ENCODE measurements at places on chromosomes 12 and 14.

DNA sequence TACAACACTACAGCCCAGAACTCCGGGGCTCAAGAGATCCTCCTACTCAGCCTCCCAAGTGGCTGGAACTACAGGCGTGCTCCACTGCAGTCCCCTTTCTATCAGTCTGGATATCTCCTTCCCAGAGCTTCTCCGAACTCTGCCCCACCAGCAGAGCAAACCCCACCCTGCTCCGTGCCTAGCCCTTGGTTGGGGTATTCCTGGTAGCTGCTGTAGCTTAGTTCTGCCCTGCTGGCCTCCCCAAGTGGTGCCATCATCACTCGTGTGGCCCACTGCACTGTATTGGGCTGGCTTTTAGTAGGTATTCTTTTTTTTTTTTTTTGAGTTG lies 9.5 kb downstream of the HSP90AA1 start:
- no peak for DNase-seq

GRCh38 chr14:30796707-30797106 lies 77.7 kb upstream of the COCH start:
- DNase-seq, result no peak

DNA sequence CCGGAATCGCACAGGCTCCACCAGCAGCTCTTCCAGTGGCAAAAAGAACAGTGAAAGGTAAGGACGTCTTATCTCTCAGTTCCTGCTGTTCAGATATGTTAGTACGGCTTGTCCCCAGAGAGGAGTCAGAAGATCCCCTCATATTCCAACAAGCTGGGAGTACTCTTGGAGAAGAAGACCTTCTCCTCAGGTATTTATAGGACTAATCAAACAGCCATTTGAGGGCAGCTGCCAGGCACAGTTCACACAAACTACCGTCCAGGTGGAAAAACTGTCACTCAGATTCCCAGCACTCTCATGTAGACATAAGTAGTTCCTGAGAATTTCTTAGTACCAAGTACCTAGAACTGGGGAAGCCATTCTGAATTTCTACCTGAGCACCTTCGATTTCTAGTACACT lies 85.3 kb downstream of the EML1 start:
- DNase-seq, result no peak

DNA sequence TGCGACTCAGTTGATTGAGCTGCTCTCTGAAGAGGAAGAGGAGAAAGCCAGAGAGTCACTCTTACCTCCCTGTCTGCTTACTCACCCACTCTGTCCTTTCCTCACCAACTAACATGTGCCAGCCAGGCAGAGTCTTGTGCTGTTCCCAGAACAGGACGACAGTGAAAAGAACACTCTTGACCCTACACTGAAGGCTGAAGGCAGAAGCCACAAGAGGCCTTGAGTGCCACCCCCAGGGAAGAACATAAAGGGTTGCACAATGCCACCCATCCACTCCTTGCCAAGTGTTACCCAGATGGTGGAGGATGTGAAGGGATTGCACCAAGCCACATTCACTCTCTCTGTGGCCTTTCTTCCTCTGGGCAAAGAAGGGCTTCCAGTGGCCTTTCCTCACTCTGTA lies 12.8 kb downstream of the ABHD4 start:
- no peak for DNase-seq

DNA sequence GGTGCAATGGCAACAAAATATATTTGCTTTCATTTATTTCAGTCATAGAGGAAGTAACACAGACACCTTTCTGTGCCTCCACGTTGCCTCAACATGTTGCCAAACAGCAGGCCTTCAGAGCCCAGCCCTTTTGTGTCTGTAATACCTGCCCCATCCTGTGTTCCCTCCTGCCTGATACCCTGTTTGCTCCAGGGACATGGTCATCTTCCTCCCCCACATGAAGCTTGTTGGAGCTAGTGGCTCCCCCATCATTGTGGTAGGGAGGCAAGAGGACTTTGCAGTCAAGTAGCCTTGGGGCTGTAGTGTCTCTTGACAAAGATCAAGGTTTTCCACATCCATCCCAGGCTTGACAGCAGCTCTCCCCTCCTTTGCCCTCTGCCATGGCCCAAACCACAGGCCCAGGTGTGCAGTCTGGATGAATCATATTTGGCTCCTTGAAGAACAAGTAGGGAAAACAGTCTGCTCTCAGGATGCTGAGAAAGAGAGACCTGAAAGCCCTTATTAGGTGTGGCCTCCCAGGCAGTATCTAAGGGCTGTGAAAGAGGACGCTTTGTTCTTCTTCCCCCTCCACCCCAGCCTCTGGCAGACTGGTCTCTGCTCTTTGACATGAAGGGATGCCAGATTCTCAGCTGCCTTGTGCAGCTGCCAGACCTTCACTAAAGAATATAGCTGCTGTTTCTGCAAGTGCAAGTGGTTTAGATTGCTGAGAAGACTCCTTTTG lies 329.0 kb downstream of the C12orf75 start:
- DNase-seq, result no peak

DNA sequence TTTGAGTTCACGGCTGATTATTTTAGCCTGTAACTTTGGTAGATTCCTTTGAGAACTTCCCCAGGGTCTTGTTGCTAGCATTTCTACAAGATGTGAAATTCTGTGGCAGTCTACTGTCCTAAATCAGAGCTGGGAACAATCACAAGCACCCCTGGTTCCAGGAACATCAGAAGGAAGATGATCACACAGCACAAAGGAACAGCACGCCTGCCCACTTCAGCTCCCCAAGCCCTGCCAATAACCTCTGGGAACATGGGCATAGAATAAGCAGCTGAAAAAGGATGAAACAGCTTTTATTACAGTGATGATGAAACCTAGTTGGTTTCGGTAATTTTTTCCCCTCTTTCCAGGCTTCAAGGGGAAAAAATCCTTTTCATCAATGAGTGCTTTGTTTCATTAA lies 12.3 kb downstream of the GPR19 start:
- no peak for DNase-seq

DNA sequence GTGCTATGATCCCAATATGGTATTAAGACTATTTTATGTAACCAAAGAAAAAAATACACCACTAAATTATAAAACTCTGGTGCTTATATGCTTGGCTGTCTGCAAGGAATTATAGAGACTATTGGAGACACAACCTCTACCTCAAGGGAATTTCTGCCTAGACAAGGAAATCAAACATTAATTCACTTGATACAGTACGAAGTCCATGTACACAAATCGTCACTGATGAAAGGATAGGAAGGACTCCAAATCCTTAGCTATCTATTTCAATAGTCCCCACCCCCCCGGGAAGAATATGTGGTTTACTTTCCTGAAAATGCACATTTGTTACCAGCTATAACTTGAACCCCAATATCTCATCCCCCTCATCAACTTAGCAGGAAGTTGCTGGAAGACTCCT lies 21.9 kb downstream of the RTN1 start:
- DNase-seq, result no peak

DNA sequence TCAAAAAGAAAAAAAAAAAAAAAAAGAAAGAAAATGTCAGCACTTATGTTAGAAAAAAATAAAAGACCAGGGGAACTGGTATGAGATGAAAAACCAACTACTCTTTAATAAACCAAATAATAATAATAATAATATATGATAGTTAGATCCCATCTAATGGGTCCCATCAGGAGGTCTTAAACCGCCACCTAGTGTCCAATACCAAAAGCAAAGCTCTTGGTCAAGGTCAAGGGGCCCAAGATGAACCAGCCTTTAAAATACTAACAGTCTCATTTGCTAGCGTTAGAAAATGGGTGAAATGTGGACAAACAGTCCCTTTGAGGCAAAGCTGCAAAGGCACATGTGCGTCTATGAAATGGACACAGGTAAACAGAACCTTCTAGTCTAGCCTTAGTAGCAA lies 12.3 kb downstream of the BRAP start:
- DNase-seq, result no peak

- DNase-seq, result no peak
Observed at GRCh38 chr12:32110417-32110816, 3.8 kb downstream of the BICD1 start.

DNA sequence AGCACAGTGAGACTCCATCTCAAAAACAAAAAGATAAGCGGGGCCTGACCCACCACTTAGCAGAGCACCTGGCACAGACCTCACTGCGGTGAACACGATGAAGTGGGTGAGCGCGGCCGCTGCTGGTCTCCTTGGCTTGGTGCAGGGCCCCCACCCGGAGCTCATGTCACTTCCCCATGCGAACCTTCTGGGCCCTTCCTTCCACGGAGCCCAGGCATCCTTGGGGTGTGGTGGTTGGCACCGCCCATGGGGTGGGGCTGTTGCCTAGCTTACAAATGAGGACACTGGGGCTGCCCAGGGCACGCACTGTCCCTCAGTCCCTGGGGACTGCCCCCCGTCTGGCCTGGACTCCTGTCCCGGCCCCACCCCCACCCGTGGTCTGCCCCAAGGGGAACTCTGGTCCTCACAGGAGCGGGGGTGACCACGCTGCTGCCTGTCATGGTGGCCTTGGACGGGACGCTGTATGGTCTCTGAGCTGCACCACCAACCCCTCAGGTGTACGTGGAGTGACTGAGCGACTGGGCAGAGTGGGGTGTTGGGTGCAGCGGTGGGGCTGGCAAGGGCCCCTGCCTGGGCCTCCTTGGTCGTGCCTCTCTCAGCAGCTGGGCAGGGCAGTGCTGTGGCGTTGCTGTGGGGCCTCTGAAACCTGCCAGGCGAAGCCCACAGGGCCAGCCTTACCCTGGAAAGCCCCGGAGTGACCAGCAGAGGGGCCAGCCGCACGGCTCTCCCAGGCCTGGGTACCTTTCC lies 15.3 kb downstream of the FBRSL1 start:
- DNase-seq, result no peak

- no peak for DNase-seq
Observed at GRCh38 chr12:101713059-101713682, 15.7 kb downstream of the CHPT1 start.

GRCh38 chr12:96194971-96195844 lies 1.0 kb downstream of the ELK3 start:
- DNase-seq, result no peak

DNA sequence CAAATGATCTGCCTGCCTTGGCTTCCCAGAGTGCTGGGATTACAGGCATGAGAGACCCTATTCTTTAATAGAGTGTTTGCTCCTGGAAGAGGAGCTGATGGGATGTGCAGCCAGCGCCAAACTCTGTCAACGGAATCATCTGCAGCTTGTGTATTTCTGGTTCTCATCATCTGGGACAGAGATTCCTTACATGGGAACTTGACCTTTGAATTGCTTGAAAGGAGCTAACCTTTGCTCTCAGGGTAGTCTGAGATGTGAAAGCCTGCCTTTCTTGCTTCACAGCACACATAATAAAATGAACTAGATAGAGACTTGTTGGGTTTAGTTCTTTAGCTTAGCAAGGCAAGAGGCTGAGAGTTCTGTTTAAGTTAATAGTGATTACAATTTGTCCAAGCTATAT lies 120.0 kb downstream of the OTOGL start:
- no peak for DNase-seq

All from endothelial cell (in vitro differentiated cells).